ENCODE measurements at places on chromosomes 13 and 19.

- DNase-seq, result no peak
Measured at GRCh38 chr13:106152047-106152446, 383.4 kb downstream of the EFNB2 start.

DNA sequence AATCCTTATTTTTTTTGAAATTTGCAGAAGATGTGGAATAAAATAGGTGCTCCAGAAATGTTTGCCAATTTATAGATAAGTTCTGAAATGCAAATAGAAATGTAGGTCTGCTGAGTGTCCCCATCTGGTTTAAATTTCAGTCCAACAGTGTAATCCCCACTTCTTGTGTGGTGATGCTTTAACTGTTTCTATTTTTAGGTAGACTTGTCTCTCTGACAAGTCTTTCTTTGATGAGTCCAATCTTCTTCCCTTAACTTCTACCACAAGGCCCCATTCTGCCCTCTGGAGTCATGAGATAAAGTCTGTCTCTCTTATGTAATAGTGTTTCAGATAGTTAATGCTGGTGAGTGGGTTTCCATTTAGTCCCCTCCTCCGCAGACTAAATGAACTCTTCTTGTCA, 390.4 kb downstream of the RFC3 start:
- DNase-seq, result no peak

GRCh38 chr19:993831-994393, 6.3 kb upstream of the GRIN3B start:
- DNase-seq, result no peak

DNA sequence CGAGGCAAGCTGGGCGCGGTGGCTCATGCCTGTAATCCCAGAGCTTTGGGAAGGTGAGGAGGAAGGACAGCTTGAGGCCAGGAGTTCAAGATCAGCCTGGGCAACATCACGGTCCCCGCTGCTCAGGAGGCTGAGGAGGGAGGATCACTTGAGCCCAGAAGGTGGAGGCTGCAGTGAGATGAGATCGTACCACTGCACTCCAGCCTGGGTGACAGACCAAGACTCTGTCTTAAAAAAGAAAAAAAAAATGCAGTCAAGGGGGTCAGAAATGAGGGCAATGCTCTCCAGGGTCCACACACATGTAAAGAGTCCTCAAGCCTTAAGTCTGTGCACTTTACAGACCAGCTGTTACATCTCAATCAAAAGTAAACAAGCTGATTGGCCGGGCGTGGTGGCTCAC, 8.5 kb downstream of the R3HDM4 start:
- DNase-seq, result no peak

DNA sequence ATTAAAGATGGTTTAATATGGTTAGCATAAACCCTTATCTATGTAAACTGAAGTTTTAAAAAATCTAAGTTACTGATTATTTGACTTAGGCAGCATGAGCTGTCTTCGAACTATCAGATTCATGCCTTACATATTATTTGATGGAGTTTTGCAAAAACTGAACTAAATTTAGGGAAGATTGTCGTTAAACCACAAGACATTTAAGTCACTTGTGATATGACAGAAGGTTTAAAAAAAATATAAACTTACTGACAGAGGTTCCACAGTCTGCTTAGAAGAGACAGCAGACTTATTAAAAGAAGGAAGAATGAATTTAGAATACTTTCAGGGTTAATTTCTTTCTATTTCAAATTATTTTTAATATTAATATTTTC, 110.9 kb upstream of the FRY start:
- no peak for DNase-seq

DNA sequence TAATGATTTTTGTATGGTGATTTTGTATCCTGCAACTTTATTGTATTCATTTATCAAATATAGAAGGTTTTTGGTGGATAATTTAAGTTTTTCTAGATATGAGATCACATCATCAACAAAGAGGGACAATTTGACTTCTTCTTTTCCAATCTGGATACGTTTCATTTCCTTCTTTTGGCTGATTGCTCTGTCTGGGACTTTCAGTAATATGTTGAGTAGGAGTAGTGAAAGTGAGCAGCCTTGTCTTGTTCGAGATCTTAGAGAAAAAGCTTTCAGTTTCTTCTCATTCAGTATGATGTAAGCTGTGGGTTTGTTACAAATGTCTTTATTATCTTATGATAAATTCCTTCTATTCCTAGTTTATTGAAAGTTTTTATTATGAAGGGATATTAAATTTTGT, 352.0 kb upstream of the DACH1 start:
- no peak for DNase-seq

DNA sequence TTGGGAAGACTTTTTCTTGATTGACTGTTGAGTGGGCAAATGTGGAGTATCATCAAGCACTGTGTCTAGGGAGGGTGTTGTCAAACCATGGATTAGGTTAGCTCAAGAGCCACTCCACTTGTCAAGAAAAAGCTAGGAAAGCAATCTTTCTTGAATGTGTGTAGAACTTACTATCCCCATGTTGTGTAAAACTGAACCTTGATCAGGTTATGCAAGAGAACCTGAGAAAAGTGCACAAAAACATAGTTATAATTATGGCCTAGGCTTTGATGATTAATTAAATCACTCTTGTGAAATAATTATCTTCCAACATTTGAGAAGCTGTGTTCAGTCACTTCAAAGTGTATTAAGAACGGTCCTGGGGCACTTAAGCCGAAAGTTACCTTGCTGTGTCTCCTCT, 238.2 kb upstream of the OBI1 start:
- DNase-seq, result no peak

All from stimulated activated CD4-positive, alpha-beta T cell treated with anti-CD3 and anti-CD28 coated beads, Interleukin-15, amount 100 ng/mL, for 24 hours (primary cell).